HFFc6 (cell line): ENCODE measurements at places on chromosomes 3 and 15.

GRCh38 chr3:78148986-78149717 lies 1109.3 kb downstream of the ROBO2 start:
- DNase-seq, result no peak

- no peak for DNase-seq
Observed at GRCh38 chr3:190322604-190323245, 479 bp upstream of the CLDN1 start.

- DNase-seq, result peak; percentile 85
Observed at GRCh38 chr3:55488398-55489055, 1.4 kb upstream of the WNT5A start.

GRCh38 chr3:182491577-182491976 lies 301.7 kb upstream of the ATP11B start:
- no peak for DNase-seq

DNA sequence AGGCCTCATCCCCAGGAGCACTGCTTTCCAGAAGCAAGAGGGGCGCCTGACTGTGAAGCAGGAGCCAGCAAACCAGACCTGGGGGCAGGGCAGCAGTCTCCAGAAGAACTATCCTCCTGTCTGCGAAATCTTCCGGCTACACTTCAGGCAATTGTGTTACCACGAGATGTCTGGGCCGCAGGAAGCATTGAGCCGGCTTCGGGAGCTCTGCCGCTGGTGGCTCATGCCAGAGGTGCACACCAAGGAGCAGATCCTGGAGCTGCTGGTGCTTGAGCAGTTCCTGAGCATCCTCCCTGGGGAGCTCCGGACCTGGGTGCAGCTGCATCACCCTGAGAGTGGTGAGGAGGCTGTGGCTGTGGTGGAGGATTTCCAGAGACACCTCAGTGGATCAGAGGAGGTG lies 2.1 kb downstream of the ZKSCAN7 start:
- DNase-seq, result no peak

- DNase-seq, result no peak
Observed at GRCh38 chr3:140007081-140007480, 72.1 kb downstream of the CLSTN2 start.

- no peak for DNase-seq
Observed at GRCh38 chr15:88985547-88986393, 72.6 kb upstream of the MFGE8 start.

- DNase-seq, result peak; percentile 84
Observed at GRCh38 chr15:99704444-99704838, 28.8 kb downstream of the LYSMD4 start.

GRCh38 chr3:27535809-27536392 lies 51.7 kb upstream of the SLC4A7 start:
- peak; percentile 71 for DNase-seq

- DNase-seq, result no peak
Observed at GRCh38 chr15:41813426-41813825, 14.5 kb upstream of the JMJD7 start.

GRCh38 chr15:59587085-59587826 lies 24.3 kb upstream of the GCNT3 start:
- DNase-seq, result no peak

GRCh38 chr3:69201658-69202057 lies 79.3 kb upstream of the LMOD3 start:
- no peak for DNase-seq
